ENCODE measurements at places on chromosomes 5 and 9. TPM values are rescaled to one million over a fixed set of nuclear protein-coding genes. Genes with fewer than 3 reads are reported as not detected.

Gene SPINK7
- total RNA-seq = not detected

Gene TSC1
- total RNA-seq = 22.0 TPM

Gene SEC61B
- 96.7 TPM for total RNA-seq

Gene DRD1
- not detected for total RNA-seq

Gene TICAM2
- 1.6 TPM for total RNA-seq

Gene TTF1
- 6.0 TPM for total RNA-seq

Gene DNM1
- 14.8 TPM for total RNA-seq

Gene FBN2
- total RNA-seq = 523 TPM

Gene SLC45A2
- total RNA-seq = not detected
